ENCODE measurements at places on chromosomes 3 and 15.

DNA sequence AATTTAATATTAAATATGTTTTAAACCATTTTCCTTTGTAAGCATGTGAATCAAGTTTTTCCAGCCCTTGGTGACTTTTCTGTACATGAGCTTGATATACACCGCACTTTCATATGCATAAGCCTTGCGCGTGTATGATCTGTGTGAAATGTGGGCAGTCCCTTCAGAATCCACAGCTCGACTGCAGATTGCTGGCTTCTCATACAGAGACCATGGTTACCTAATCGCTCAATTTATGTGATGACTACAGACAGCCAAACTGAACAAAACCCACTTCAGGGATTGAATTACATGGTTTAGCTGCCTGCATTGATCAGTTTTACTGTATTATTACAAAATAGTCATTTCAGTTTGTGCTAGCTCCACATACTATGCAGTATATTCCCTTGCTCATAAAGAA, 212.3 kb upstream of the NECTIN3 start:
- no peak for DNase-seq

DNA sequence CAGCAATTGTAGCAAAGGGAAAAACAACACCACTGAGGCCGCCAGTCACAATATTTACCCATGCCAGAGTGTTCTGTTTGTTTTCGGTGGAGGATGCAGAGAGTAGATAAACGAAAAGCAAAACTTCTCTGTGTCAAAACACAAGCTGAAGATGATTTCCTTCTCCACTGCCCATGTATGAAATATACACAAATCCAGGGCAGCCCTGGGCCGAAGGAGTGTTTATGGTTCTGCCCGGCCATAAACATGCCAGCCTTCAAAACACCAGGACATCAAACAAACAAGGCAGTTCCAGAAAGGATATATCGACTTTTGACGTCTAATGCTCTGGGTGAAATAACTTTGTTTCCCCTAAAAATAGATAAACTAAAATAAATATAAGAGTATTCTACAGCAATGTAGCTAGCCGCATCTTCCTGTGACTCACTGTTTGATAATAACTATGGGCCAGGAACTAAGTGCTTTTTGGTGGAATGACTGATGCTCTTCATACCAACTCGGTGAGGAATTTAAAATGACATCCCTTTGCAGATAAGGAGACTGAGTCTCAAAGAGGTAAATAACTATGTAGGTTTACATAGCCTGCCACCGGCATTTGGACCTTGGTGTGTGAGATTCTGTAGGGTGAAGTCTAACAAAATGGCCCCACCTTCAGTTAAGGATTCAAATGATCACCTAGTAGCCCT, 82.8 kb downstream of the MAGI1 start:
- DNase-seq, result no peak

- no peak for DNase-seq
These were observed 189.8 kb downstream of the PLOD2 start for GRCh38 chr3:145971186-145971585.

GRCh38 chr15:67433495-67434099, 87.3 kb upstream of the C15orf61 start:
- no peak for DNase-seq

DNA sequence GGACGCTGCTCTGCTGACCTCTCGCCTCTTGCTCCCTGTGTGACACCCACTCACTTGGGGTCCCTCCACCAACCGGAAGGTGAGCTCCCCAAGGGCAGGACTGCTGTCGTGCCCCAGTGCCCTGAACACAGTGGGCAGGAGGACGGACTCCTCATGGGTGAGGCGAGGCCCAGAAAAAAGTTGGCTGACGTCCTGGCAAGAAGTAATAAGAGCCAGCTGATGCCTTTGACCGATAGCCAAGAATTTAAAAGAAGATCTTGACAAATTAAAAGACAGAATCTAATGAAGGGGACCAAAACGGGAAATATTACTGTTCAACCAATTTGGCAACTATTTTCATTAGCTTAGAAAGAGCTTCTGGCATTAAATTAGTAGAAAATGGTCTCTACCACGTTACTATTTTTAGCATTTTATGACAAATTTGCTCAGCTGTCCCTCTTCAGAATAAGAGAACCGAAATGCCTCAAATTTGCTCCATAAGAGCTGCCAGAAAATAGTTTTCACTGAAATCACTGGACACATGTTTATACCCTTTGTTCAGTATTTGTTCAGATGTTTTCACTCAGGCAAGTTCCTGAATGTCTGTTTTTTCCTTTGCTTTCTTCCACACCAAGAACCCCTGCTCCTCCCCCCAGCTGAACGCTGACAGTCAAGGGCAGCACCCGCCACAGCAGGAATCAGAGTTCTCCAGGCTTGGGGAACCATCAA, 60.5 kb downstream of the XXYLT1 start:
- no peak for DNase-seq

Measured in stimulated activated naive B cell treated with anti-CD40 and anti-IgM and Interleukin-4, amounts not matched to agents 10 μg/mL and 1 μg/mL and 100 μg/mL, for 72 hours (primary cell).